ENCODE measurements at places on chromosomes 3 and 15. TPM values are rescaled to one million over a fixed set of nuclear protein-coding genes. Genes with fewer than 3 reads are reported as not detected.

DNA sequence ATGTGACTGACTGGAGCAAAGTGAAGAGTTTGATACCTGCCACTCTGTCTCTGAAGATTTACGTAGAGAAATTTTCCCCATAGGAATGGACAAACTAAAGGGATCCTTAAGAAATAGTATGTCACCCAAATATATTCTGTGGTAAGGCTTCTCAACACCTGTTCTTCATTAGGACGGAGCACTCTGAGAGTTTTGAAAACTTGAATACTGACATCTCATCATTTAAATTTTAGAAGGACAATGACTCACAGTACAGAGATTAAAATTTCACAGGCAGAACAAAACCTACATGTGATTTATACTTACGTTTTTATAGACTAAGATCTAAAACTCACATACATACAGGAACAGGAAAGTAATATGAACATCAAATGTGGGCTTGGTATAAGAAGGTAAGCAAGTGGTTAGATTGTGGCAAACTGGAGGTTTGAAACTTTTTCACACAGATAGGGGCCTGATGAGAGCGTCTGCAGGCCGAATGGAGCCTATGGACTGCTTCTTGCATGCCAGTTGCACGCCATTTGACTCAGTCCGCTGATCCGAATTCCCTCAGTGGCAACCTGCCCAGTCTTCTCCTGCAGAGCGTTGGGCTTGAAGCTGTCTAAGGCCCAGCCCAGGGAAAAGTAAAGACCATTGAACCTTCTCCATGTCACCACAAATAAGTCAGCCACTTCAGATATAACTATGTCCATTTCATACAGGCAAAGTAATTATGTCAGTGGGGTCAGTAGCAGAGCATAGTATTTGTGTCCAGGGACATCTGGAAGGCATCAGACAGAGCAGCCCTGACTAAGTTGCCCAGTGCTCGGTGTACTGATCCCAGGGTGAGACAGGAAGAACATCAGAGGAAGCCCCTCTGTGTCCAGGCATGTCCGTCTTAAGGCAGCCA lies 45.7 kb downstream of the ZBTB38 start:
- DNase-seq = no peak
- H3K4me1 ChIP-seq = peaks cover 87% of the 10 kb centered on the region
- H3K27me3 ChIP-seq = no peaks in the 10 kb centered on the region
- peaks cover 3% of the 10 kb centered on the region for H3K36me3 ChIP-seq
- no peak overlapping the region for H3K4me3 ChIP-seq

DNA sequence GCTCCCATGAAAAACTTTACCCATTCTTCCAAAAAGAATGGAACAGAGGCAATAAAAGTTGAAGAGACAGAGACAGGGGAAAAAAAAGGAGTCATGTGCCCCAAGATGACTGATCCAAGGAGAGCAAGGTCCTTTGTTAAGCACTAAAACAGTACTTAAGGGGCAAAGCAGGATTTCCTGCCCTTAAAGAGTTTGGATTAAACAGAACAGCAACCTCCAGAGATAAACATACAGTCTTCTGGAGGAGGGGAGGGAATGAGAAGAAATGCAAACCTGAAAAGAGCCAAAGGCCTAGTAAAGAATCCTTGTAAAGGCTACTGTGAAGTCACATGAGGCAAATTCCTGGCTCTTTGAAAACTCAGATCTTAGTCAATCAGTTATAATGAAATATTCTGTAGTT lies 38.2 kb downstream of the SHQ1 start:
- no peak overlapping the region for H3K27ac ChIP-seq
- H3K27me3 ChIP-seq = no peaks in the 10 kb centered on the region
- no peaks in the 10 kb centered on the region for H3K36me3 ChIP-seq

MINAR1 gene
- total RNA-seq = 1.3 TPM

LDHAL6B gene
- not detected for total RNA-seq

ACKR2 gene
- total RNA-seq = 10.0 TPM
